GM18507 (cell line): ENCODE measurements at places on chromosomes 6 and 20.

DNA sequence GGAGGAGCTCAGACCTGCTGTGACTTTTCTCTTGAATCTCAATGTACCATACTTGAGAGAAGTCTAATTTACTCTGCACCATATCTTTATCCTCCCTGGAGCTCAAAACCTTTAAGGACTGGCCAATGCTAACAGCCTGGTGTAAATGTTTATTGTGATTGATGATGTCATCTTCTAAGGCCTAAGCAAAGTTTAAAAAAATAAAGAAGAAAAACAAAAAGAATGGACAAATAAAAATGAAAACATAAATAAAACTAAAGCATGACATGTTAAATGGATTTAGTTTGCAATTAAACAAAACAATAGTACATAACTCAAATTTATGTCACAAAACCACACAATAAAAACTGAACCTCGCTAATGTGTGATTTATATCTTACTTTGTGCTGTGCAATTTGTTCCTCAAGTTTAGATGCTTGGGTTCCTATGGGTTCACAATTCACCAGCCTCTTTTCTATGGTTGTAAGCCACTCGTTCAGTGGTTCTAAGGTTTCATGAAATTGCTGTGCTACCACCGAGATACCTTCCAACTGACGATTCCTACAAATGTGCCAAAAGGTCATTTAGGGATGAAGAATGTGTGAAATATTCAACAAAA, 113.0 kb downstream of the DST start:
- DNase-seq: no peak

- DNase-seq: no peak
Measured at GRCh38 chr6:112258642-112259336, 4.4 kb upstream of the LAMA4 start.

DNA sequence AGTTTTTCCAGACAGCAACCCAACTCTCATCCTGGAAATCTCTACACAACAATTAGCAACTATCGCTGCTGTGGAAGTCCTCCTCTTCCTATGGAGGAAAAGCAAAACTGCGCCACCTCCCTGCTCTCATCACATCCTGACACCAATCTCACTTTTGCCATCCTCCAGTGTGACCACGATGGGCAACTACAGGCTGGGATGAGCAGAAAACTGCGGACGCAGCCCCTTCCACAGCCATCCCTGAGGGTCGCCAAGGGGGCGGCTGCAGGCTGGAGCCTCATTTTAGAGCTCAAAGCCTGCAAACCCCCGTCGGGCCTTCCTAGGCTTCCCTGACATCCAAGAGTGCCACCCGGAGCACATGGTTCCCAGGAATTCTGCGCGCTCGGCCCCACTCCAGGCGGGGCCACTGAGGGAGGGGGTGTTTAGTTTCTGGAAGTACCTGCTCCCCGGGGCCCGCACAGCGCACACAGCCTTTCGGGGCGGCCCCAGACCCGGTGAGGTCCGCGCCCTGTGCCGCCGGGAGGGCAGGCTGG, 1.2 kb downstream of the TCFL5 start:
- DNase-seq: no peak

GRCh38 chr20:43836790-43837189, 77.9 kb upstream of the TOX2 start:
- no peak for DNase-seq

DNA sequence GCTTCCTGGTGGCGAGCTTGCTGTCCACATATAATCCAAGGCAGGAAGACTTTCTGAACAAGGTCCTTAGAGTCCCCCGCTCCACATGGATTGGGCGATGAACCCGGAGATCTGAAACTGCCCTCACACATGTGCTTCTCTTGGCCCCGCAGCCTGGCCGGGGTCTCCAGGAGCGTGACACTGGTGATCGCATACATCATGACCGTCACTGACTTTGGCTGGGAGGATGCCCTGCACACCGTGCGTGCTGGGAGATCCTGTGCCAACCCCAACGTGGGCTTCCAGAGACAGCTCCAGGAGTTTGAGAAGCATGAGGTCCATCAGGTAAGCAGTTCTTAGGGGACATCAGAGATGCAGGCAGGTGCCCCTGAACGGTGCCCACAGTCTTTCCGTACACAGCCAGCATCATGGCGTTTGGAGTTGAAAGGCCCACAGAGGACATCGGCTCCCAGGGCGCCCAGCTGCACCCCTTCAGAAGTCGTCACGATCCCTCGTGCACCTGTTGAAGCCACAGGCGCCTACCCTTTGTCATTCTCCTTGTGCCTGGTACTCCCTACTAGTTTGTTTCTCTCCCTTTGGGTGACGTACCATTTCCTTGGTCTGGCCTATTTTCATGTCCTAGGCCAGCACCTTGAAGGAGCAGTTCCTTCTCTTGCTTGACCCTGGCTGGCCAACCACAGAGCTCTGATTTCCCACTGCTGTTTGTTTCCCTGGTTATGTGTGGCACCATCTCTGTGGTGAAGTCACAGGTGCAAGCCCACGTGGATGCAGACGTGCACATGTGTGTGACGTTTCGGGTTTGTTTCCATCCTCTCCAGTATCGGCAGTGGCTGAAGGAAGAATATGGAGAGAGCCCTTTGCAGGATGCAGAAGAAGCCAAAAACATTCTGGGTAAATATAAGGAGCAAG, 43.3 kb upstream of the IRF4 start:
- no peak for DNase-seq

GRCh38 chr20:62831854-62832211, 15.0 kb downstream of the COL9A3 start:
- no peak for DNase-seq
